ENCODE measurements at places on chromosomes 1 and 21.

GRCh38 chr1:186854102-186854501, 25.4 kb downstream of the PLA2G4A start:
- no peak for DNase-seq

- DNase-seq, result peak; percentile 33
Measured at GRCh38 chr1:6445062-6445763, 20.6 kb downstream of the ESPN start.

DNA sequence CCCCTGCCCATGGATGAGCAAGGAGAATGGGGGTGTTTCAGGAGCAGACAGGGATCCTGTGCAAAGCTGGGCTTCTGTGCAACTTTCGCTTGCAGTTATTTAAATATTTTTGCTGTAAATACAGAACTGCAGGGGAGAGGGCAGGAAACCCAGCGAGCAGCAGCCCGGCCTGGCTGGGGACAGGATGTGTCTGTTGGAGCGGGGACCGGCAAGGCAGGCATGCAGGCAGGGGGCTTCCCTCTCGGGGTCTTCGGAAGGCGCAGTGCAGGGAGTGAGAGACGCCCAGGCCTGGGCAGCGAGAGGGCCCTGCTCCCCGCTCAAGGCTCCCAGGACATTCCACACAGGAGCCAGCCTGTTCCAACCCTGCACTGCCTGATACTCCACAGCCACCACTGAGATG, 1.7 kb upstream of the AIRE start:
- no peak for DNase-seq

- no peak for DNase-seq
Measured at GRCh38 chr1:185971688-185972087, 237.5 kb downstream of the HMCN1 start.

GRCh38 chr1:228852024-228852423, 116.7 kb downstream of the RHOU start:
- DNase-seq, result no peak

DNA sequence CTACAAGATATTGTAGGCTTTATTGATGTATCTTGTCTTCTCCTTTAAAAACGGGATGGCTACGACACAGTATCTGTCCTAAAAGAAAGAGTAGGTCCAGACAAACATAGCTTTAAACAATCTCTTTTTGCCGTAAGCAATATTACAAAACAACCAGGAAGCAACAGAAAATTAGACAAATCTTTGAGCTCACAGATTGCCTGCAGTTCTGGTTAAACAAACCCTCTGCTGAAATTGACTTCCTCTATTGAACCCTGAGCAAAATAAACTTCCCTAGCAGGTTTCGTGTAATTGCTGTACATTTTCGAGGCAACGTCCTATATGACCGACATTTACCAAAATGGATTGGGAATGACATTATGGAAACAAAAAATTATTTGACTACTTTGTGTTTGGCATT, 50.6 kb downstream of the CHML start:
- DNase-seq, result no peak

- DNase-seq, result no peak
Measured at GRCh38 chr1:172609528-172609927, 49.4 kb upstream of the FASLG start.
